ENCODE measurements at places on chromosomes 6 and 20. TPM values are rescaled to one million over a fixed set of nuclear protein-coding genes. Genes with fewer than 3 reads are reported as not detected.

DNA sequence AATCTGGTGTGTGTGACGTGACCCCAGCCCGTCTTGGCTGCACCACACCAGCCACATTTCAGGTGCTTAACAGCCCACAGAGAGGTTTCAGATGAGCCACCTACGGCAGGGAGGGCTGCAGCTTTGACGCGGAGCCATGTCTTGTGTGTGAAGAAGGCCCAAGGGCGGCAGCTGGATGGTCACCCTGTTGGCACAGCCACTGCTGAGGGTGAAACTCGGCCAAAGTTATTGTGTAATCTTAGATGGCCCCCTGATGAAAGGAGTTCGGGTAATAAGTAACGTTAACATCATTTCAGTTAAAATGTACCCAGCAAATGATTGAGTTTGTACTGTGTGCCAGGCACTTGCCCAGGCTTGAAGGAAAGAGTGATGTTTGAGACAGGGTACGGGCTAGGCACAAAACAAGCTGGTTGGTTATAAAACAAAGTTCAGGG, 97.2 kb downstream of the SSR1 start:
- no peak for DNase-seq
- peaks cover 21% of the 10 kb centered on the region for H3K4me1 ChIP-seq
- H3K36me3 ChIP-seq, result peaks cover 26% of the 10 kb centered on the region
- no peaks in the 10 kb centered on the region for H3K27me3 ChIP-seq

CYP24A1 gene
- 0.58 TPM for total RNA-seq

GRCh38 chr20:59483481-59483880, 120.9 kb upstream of the PHACTR3 start:
- H3K27me3 ChIP-seq, result peaks cover 20% of the 10 kb centered on the region
- H3K27ac ChIP-seq, result no peak overlapping the region
- no peaks in the 10 kb centered on the region for H3K4me1 ChIP-seq
- H3K36me3 ChIP-seq, result no peaks in the 10 kb centered on the region

GRCh38 chr20:959996-960615, 42.0 kb downstream of the RSPO4 start:
- H3K4me1 ChIP-seq, result peaks cover 3% of the 10 kb centered on the region
- H3K4me3 ChIP-seq, result no peak overlapping the region
- DNase-seq, result no peak
- peaks cover 11% of the 10 kb centered on the region for H3K27me3 ChIP-seq
- H3K27ac ChIP-seq, result peak overlapping the region; percentile 28
- H3K36me3 ChIP-seq, result no peaks in the 10 kb centered on the region

SMLR1 gene
- not detected for total RNA-seq

PXDC1 gene
- total RNA-seq, result 0.33 TPM

TFAP2A gene
- not detected for total RNA-seq

DNA sequence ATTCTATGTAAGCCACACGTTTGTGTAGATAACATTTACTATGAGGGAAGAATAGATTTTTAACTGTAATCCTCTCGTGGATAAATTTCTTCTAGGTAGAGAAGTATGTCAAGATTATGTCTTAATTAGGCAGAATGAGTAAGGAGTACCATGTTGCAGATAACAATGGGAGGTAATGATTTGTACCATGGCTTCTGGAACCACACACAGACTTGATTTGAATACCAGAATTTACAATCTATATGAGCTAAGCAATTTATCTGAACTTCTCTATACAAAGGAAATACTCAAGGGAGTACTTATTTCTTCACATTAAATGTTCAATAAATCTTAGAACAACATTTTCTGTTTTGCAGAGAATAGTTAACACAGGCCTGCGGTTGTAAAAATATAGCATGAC, 51.5 kb downstream of the RPS12 start:
- no peaks in the 10 kb centered on the region for H3K4me1 ChIP-seq
- no peaks in the 10 kb centered on the region for H3K36me3 ChIP-seq
- H3K4me3 ChIP-seq, result no peak overlapping the region

DNA sequence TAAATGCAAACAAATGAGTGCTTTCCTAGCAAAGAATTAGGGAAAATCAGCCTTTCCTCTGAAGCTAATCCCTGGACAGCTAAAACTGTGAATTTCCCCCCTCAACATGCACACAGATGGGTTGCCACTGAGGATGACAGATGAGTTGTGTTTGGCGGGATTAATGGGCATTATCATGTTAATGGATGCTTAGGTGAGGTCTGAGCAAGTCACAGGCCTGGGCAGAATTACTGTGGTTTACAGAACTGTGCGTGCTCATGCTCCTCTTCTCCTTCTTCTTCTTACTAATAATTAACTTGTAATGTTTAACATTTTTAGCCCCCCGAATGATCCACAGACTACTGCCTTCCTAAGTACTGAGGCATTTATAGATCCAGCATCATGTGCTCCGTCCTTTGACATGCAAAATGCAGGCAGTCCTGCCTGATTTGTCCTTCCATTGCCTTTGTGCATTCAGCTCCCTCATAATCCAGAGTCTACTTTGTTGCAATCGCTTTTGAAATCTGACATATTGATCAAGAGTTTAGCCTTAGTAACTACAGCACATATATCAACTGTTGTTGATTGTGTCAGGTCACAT, 753.4 kb upstream of the MMS22L start:
- no peak overlapping the region for H3K4me3 ChIP-seq
- no peaks in the 10 kb centered on the region for H3K27me3 ChIP-seq
- no peak for DNase-seq
- no peak overlapping the region for H3K27ac ChIP-seq

- H3K4me3 ChIP-seq, result no peak overlapping the region
- H3K27me3 ChIP-seq, result no peaks in the 10 kb centered on the region
- H3K4me1 ChIP-seq, result peaks cover 2% of the 10 kb centered on the region
- no peak overlapping the region for H3K27ac ChIP-seq
These were observed 113.7 kb upstream of the DTNBP1 start for GRCh38 chr6:15776458-15776980.

GRCh38 chr20:15317546-15318232, 980.3 kb upstream of the FLRT3 start:
- DNase-seq, result no peak
- no peaks in the 10 kb centered on the region for H3K36me3 ChIP-seq
- H3K4me1 ChIP-seq, result no peaks in the 10 kb centered on the region
- no peak overlapping the region for H3K4me3 ChIP-seq
- no peaks in the 10 kb centered on the region for H3K27me3 ChIP-seq

GRCh38 chr6:75794954-75795739, 46.1 kb downstream of the MYO6 start:
- H3K27ac ChIP-seq, result no peak overlapping the region
- H3K36me3 ChIP-seq, result no peaks in the 10 kb centered on the region
- peaks cover 11% of the 10 kb centered on the region for H3K27me3 ChIP-seq
- no peaks in the 10 kb centered on the region for H3K4me1 ChIP-seq

HCK gene
- total RNA-seq, result 0.61 TPM

Measured in activated naive CD8-positive, alpha-beta T cell treated with anti-CD3 and anti-CD28 coated beads, Interleukin-2, amount 10 ng/mL, durations not matched to agents 7 days and 5 days (primary cell).